ENCODE measurements at places on chromosomes 1 and 21.

- DNase-seq = no peak
Observed at GRCh38 chr21:41951876-41952567, 1.8 kb downstream of the C2CD2 start.

DNA sequence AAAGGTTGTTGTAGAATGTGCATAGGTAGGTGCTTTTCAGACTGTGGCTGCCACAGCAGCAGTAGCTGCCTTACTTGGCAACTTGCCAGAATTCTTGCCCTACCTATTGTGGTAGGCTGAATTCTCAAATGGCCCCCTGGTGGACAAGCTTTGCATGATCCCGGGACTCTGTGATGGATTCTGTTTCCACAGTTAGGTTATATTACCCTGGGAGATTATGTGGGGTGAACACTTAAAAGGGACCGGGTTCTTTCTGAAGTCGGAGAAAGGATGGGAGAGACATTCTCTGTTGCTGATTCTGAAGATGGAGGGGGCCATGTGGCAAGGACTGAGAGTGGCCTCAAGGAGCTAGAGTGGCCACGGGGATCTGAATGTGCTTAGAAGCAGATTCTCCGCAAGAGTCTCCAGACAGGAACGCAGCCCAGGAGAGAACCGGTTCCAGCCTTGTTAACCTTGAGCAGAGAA, 32.1 kb upstream of the KCNE1 start:
- no peak for DNase-seq

DNA sequence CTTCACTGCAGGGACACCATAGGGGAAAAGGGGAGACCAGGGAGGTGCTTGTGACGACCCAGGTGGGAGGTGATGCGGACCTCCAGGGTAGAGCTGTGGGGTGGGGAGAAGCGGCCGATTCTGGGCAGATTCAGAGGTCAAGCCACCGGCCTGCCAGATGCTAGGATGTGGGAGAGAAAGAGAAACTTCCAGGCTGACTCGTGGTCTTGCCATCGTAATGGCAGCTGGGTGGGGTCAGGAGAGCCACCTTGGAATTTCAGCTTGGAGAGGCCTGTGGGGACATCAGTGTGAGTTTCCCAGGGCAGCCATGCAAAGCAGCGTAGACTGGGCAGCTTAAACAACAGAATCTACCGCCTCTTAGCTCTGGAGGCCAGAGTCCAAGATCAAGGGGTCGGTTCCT, 258.0 kb upstream of the VAMP3 start:
- no peak for DNase-seq

DNA sequence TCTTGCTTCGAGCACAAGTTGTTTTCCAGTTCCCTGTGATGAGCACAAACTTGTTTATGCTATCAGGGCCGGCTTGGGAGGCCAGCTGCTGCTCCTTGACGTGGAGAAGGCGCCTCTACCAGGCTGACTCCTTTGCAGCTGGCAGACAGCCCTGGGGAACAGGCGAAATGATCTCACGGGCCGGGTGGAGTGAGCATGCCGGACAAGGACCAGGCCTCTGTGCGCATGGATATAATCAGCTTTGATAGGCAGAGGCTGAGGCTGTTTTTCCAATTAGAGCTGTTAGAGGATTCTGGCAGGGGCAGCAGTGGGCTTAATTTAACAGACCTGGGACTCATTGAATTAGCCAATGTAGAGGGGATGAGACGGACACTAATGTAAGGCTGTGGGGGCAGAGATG, 38.9 kb downstream of the FAM163A start:
- DNase-seq = no peak

GRCh38 chr21:43983390-43983789, 28.7 kb upstream of the TRAPPC10 start:
- DNase-seq = no peak
